ENCODE measurements at places on chromosomes 5 and 9.

- no peak for DNase-seq
Measured at GRCh38 chr5:19988457-19988856, 457 bp upstream of the CDH18 start.

DNA sequence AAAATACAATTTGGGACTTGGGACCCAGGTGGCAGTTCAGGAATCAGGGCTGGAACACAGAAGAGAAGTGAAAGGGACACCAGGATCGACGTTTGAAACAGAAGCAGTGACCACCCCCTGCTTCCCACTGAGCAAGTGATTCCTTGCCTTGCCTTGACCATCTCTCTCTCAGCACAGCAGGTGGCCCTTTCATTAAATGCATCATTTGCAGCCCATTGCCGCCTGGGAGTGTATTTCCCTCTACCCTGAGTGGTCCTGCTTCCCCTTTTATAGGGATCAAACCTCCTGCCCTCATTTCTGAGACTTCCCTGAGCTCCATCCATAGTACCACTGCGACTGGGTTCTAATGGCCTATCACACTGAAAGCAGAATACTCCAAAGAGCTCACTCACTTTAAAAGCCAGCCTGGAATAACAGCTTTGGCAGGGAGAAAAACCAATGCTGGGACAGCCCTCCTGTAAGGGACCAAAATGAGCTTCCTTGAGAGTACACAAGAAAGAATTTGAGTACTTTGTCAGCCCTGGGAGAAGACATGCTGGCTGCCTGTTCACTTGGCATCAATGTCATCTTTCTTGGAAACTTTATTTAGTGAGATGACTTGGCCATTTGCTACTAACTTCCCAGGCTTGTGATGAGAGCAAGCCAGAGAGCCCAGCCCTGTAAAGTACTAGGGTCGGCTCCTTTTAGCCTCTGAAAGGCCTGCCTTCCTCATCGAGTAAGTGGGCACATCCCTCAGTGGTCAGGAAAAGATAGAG lies 149.7 kb downstream of the SLIT3 start:
- no peak for DNase-seq

- DNase-seq, result no peak
Measured at GRCh38 chr9:68925175-68925574, 88.7 kb downstream of the PRKACG start.

DNA sequence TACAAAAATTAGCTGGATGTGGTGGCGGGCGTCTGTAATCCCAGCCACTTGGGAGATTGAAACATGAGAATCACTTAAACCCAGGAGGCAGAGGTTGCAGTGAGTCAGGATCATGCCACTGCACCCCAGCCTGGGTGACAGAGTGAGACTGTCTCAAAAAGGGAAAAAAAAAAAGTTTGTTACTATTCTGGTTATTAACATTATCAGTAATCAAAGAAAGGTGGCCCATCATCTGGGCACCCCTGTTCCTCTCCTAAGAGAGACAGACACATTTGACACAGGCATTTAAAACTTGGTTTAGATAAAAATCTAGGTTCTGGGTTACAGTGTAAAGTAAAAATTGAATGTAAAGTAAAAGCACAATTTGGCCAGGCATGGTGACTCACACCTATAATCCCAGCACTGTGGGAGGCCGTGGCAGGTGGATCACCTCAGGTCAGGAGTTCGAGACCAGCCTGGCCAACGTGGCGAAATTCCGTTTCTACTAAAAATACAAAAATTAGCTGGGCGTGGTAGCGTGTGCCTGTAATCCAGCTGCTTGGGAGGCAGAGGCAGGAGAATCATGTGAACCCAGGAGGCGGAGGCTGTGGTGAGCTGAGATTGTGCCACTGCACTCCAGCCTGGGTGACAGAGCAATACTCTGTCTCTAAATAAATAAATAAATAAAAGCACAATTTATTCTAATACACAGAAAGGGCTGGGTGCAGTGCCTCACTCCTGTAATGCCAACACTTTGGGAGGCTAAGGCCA lies 16.7 kb upstream of the PHYHD1 start:
- peak; percentile 41 for DNase-seq

GRCh38 chr9:120965344-120966012 lies 38.9 kb upstream of the TRAF1 start:
- no peak for DNase-seq
